Stimulated activated CD8-positive, alpha-beta memory T cell treated with anti-CD3 and anti-CD28 coated beads, Interleukin-2, amount 100 ng/mL, for 48 hours (primary cell): ENCODE measurements at places on chromosomes 12 and 14.

GRCh38 chr12:7058850-7059395 lies 1.6 kb upstream of the C1S start:
- DNase-seq, result no peak

DNA sequence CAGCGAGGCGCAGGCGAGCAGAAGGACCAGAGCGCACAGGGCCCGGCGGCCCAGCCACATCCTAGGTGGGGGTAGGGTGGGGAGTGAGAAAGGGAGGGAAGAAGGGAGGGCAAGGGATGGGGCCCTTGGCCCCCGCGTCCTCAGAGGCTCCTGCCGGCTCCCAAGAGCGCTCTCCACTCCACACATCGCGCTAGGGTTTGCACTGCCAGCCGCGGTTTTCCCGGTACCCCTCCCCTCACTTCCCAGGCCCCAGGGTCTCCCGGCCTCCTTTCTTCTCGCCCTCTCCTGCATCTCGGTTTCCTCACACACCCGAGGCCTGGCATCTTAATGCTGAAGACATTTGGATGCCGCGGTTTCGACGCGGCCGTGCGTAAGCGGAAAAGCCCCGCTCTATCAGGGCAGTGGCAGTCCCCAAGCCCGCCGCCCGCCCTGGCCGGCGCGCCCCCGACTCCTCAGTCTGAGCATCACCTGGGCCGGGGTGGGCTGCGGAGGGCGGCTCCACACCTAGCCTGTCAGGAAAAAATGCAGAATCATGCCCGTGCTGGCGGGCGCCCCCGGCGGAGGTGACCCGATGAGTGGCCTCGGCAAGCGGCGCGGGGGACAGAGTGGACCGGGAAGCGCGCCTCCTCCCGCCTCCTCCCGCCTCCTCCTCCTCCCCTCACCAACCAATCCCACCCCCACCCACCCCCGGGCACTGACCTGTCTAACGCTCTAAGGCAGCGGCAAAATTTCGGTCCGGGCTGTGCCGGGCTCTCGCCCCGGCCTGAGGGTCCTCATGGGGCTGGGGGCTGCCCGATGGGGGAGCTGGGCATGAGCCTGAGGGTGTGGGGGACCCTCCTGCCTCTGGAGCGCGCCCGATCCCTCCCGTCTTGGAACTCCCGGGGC lies 686 bp downstream of the B4GALNT1 start:
- no peak for DNase-seq

DNA sequence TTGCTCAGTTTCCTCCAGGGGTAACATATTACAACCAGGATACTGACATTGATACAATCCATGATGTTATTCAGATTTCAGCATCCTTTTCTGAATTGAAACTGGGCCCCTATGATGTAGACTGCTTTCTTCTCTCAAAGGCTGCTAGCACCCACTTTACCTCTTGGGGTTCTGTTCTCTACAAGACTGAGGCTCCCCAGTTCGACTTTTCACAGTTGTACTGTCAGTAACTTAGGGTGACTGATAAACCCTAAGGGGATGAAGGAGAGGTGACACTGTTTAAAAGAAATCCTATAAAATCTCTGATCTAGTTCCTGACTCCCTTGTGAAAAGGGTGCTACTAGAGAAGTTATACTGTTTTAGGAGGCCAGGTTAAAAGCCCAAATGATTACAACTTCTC lies 818 bp downstream of the VPS33A start:
- no peak for DNase-seq

GRCh38 chr12:80186727-80187217 lies 87.4 kb downstream of the OTOGL start:
- DNase-seq, result no peak

- DNase-seq, result no peak
These were observed 25.3 kb downstream of the MYBPC1 start for GRCh38 chr12:101619858-101620761.

- no peak for DNase-seq
These were observed 3.4 kb downstream of the TXNRD1 start for GRCh38 chr12:104218935-104219334.

DNA sequence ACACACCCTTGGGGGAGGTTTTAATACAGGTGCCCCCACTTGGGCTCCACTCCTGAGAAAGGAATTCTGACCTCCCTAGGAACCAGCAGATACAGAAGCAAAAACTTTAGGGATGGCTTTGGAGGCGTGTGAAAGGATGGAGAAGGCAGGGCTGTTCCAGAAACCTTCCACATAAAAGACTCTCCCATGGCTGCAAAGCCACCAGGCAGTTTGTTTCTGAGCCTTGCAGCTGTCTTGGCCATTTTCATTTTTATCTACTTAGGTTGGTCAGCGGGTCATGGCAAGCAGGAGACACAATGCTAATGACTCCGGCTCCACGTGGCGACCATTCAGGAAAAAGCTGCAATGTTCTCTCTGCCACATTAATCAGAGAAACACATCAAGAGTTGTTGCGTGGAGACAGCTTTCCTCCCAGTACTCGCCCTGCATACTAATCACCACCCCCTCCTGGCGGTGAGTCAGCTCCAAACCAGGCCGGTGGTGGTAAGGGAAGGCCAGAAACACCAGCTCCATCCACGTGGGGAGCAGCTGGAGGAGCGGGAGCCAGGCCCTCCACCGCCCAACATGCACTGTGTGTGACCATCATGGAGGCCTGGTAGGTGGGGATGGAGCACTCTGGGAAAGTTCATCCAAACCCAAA lies 30.9 kb upstream of the IRF2BPL start:
- DNase-seq, result no peak

DNA sequence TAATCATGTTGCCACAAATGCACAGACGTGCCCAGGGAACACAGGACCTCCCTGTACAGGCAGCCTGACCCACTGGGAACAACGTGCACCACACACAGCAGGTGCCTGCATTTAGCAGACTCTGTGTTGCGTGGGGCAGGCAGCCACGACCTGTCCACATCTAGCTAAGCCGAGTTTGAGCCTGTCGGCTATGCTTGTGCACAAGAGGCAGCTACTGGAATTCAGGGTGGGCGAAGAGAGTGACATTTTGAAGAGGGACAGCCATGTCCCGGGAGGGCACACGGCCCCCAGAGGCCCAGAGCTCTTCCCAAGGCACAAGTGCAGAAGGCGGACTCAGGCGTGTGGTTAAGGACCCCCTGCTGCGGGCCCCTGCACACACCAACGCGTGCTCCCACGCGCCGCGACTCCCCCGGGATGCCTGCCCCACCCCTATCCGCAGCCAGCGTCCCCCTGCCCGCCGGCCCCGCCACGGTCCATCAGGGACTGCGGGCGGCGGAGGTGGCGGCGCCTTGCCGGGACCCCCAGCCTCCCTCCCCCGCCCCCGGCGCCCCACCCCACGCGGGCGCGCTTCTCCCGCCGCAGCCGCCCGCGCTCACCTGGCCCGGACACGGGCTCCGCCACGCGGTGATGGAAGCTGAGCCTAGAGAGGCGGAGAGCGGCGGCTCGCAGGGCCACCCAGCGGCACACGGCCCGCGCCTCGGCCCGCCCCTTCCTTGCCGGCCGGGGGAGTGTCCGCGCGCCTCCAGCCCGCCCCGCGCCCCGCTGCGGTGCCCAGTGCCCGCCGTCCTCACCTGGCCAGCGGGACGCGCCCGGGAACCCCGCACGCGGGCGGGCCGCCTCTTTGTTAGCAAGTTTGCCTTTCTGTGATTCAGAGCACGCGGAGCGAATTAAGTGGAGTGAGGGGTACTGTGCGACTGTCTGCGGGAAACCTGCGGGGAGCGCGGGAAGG lies 125.3 kb upstream of the PRMT8 start:
- no peak for DNase-seq

GRCh38 chr12:95083938-95084337 lies 10.5 kb upstream of the NR2C1 start:
- no peak for DNase-seq

DNA sequence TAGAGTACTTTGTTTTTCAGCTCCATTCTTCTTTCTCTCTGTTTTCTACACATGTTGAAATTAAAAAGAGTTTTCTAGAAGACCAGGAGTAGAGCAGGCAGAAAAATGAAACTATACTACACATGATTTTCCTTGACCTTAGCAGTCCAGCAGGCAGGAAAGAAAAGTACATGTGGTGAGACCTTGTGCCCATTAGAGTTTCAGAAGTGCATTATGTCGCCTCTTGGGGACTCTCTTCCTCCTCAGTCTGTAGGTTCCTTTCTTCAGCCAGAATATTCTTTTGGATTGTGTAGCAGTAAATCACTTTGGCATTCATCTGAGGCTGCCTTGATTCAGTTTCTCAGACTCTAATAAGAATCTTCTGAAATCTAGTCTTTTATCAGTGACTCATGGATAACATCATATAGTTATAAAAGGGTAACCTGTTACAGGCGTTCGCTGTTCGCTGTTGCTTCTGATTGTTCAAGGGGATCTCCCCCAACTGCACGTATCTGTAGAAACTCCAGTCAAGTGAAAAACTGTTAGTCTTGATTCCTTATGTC lies 161.8 kb downstream of the ANO4 start:
- no peak for DNase-seq

DNA sequence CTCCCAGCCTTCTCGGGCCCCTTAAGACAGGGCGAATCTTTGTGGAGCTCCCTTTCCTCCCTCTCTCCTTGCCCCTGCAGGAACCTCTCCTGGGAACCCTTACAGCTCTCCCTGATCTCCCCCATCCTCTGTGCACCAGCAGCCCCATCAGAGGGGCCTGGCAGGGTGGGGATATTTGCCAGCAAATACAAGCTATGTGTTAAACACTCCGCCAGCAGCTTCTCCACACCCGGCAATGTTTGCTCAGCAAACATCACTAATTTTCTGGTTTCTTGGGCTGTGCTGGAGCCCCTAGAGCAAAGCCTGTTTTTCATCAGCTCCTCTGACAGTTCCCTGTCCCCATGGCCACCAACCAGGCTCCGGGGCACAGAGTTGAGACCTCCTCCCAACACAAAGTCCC lies 147.5 kb upstream of the LHX5 start:
- no peak for DNase-seq

GRCh38 chr14:86003998-86004397 lies 474.1 kb downstream of the FLRT2 start:
- no peak for DNase-seq

DNA sequence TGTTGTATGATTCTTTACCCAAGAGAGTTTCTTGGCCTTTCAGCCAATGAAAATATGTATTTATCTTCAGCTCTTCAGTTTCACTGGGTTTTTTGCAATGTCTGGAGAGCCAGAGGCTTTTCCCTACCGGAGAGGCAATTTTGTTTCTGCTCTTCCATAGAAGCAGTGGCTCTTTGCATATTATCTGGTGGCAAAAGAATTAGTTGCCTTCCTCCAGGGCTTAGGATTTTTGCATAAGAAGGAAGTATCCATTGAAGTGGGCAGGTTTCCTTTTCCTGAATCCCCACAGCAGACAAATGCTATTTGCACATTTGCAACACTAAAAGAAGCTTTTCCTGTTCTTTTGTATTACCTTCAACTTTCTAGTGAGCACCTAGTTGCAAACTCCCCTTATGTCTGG lies 75.2 kb downstream of the NTS start:
- DNase-seq, result no peak

GRCh38 chr12:67650388-67651131 lies 2.0 kb downstream of the DYRK2 start:
- no peak for DNase-seq

DNA sequence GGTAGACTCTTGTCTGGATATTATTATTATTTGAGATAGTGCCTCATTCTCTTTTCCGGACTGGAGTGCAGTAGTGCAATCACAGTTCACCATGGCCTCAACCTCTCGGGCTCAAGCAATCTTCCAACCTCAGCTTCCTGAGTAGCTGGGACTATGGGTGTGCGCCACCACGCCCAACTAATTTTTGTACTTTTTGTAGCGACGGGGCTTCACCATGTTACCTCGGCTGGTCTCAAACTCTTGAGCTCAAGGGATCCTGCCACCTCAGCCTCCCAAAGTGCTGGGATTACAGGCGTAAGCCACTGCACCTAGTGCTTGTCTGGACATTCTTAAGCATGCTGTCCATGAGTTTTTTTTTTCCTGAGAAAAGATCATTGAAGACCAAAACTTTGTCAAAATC lies 498.9 kb upstream of the RGS6 start:
- DNase-seq, result no peak

GRCh38 chr14:25252793-25253192 lies 202.8 kb upstream of the STXBP6 start:
- no peak for DNase-seq

DNA sequence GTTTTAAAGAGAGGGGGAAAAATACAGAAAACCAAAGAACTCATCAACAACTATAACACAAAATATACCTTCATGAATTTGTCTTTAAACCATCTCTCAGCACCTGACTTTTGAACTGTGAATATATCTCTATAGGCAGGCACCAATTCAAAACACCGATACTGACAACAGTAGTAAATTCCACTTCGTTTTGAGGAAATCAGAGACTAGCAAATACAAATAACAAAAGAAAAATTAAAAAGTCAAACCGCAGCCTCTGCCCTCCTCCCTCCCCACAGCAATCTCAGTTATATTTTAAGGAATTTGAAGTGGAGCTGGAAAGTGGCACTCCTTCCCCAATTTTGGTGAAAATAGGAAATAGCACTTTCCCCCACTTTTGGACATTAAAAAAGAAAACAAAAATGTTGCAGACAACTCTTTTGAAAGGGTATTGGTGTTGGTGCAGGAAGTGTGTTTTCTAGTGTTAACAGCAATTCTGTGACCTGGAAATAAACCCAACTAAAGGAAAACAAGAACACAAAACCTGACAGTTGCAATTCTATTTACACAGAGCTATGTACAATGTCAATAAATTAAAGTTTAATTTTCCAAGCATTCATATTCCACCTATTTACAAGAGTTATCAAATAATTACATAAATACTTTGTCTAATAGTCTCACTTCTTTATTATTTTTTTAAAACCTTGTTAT lies 13.5 kb downstream of the TBX3 start:
- DNase-seq, result no peak

GRCh38 chr14:99325016-99325415 lies 53.0 kb upstream of the BCL11B start:
- DNase-seq, result no peak

GRCh38 chr12:111686574-111687105 lies 787 bp downstream of the ACAD10 start:
- DNase-seq, result no peak

GRCh38 chr12:32303174-32303549 lies 96.2 kb upstream of the FGD4 start:
- DNase-seq, result no peak

GRCh38 chr12:89829434-89829975 lies 120.9 kb upstream of the ATP2B1 start:
- DNase-seq, result no peak

- DNase-seq, result no peak
These were observed 68.4 kb upstream of the BCAT1 start for GRCh38 chr12:25017336-25017735.

- DNase-seq, result no peak
These were observed 231.2 kb downstream of the AKAP6 start for GRCh38 chr14:32560209-32560857.

GRCh38 chr12:62127516-62127915 lies 132.7 kb upstream of the USP15 start:
- DNase-seq, result no peak

DNA sequence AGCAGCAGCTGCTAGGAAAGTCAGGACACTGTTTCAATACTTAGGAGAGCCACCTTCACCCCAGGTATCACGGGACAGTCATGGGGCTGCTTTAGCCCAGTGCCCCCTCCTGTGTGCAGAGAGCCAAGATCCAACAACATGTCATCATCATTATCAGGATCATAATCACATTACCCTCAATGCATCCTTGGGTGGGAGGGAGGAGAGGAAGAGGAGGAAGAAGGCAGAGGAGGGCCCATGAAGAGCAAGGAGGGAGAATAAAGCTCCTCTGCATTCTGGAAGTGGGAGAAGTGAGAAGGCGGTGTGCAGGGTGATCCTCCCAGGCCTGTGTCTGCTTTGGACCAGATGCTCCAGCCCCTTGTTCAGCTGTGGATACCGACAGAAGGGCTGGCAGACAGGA lies 64.2 kb downstream of the TSPAN11 start:
- DNase-seq, result no peak

- no peak for DNase-seq
These were observed 101.0 kb upstream of the PRMT8 start for GRCh38 chr12:3389986-3390385.
